Midbrain (tissue), 1 donor: ENCODE measurements at places on chromosomes 11 and 22.

GRCh38 chr22:32634421-32634981 is 159.9 kb downstream of the FBXO7 start:
- DNase-seq = no peak

DNA sequence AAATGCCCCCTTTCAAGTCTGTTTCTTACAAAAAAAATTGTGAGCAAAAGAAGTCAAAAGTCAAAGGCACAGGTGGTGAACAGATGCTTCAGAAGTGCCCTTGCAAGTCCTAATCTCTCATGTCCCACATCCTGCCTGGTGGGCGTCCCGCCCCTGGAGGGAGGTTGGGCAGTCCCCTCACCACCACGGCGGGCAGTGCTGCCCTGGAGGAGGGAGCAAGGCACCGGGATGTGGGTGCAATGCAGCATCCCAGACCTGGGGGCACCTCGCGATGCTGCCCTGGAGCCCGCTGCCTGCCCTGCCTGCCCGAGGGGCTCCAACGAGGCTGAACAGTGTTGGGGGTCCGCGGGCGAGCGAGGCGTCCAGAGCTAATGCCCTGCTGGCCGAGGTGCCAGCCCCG is 15.9 kb downstream of the MRGPRG start:
- no peak for DNase-seq

DNA sequence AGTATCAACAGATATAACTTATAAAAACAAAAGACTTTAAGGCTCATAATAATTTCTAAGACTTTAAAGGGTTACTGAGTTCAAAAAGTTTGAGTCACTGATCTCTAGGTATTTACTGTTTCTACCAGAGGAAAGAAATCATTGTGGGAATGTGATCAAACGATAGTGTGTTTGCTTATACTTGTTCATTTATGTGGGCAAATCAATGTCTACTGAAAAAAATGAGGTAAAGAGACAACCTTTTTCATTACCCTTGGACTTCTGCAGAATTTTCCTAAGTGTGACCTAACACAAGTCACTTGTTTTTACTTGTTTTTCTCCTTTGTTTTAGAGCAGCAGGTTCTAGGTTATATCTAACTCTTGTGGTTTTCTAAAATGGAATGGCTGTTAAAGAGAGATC is 65.4 kb downstream of the PRR5L start:
- no peak for DNase-seq

- no peak for DNase-seq
Observed at GRCh38 chr11:70579316-70579955, 181.1 kb downstream of the CTTN start.

DNA sequence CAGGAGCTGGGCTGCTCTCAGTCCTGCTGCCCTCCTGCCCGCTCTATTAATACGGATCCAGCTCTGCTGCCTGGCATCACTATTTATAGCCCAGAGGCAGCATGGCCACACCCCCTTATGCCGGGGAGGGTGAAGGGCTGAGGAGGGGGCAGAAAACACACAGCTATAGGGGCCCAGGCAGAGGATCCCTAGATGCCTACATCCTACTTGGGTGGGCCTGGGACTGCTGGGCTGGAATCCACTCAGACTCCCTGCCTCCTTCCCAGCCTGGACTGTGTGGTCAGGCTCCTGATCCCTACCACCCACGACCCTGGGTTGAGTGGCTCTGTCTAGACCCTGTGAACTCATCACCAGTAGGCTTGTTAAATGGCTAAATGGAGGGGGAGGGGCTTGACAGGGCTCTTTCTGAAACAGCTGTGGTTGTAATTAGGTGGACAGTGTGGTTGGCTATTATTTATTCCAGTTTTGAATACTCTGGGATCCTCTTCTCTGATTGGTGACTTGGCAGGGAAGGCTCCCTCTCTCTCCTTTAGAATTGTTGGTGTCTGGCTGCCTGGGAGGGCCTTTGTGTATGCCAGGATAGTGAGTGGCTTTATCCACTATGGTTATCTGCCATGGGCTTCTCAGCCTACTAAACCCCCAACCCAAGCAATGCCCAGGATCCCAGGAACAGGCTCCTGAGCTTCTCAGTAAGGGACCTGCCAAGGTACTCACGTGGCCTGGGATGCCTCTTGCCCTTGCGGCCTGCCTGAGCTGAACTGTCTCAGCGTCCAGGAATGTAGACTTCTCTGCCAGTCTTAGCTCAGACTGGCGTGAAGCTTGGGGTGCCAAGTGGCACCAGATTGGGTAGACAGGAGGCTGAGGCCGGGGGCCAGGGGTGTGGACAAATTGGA is 15.2 kb downstream of the PHLDB1 start:
- DNase-seq = peak; percentile 27

GRCh38 chr11:1024597-1025409 is 11.7 kb downstream of the MUC6 start:
- no peak for DNase-seq

DNA sequence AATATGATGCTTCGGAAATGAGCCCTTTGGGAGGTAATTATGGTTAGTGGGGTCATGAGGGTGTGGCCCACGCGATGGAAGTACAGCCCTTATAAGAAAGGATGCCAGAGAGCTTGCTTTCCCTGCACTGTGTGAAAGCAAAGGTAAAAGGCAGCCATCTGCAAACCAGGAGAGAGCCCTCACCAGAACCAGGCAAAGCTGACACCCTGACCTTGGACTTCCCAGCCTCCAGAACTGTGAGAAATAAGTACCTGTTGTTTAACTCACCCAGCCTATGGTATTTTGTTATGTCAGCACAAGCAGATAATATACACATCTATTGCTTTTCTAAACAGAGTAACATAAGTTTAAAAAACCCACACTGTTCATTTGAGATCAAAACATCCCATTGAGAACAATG is 50.7 kb downstream of the SYN3 start:
- DNase-seq = no peak

DNA sequence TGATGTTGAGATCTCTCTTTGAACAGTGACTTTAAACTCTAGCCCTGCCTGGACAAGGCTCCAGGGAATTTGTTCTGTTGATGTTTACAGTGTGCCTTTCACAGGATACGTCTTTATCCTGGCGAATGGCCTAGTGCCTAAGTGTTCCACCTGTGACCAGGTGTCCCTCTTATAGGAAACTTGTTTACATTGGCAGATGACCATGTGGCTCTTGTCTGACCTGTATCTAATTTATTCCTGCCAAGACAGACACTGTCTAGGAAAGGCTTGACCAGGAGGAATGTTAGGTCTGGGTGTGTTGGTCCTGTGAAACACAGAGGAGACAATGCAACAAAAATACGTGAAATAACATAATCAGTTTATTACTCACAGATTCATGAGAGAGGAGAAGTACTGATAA is 875.6 kb downstream of the METTL15 start:
- no peak for DNase-seq

DNA sequence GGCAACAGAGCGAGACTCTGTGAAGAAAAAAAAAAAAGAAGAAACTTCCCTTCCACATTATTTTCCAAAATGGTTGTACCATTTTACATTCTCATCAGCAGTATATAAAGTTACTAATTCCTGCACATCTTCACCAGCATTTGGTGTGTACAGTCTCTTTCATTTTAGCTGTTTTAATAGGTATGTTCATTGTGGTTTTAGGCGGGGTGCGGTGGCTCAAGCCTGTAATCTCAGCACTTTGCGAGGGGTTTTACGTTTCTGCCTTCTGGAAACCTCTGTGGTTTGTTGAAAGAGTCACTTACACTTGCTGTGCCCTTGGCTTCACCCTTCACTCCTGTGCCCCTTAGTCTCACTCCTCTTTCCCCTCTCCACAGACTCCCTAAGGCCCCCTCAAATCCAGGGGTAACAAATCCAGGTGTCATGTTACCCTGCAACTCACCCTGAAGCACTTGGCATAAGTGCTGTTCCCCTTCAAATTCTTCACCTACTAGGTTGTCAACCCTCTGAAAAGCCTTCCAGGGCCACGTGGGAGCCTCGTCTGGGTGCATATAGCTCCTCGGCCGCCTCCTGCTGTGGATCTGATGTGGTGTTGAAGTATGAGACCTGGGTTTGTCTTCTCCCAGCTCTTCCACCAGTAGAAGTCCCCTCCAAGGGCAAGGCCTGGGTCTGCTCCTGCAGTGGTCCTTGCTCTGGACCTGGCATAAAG is 20.8 kb downstream of the TOB2 start:
- no peak for DNase-seq

GRCh38 chr22:30832407-30832987 is 136.1 kb downstream of the MORC2 start:
- no peak for DNase-seq

- DNase-seq = no peak
Observed at GRCh38 chr11:92638678-92639077, 330.8 kb upstream of the MTNR1B start.

DNA sequence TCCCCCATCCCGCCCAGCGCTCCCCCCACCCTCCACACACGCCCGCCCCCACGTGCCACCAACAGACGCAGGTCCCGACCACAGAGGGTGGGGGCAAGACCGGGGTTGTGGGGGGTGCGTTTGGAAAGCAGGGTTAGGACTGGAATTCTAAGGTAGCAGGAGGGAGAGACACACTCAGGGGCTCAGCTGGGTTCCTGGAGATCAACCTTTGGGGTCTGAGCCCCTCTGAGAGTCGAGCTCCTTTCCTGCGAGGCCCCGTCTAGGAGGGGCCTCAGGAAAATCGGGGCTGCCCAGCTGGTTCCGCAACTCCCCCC is 429 bp downstream of the PGGHG start:
- DNase-seq = no peak

DNA sequence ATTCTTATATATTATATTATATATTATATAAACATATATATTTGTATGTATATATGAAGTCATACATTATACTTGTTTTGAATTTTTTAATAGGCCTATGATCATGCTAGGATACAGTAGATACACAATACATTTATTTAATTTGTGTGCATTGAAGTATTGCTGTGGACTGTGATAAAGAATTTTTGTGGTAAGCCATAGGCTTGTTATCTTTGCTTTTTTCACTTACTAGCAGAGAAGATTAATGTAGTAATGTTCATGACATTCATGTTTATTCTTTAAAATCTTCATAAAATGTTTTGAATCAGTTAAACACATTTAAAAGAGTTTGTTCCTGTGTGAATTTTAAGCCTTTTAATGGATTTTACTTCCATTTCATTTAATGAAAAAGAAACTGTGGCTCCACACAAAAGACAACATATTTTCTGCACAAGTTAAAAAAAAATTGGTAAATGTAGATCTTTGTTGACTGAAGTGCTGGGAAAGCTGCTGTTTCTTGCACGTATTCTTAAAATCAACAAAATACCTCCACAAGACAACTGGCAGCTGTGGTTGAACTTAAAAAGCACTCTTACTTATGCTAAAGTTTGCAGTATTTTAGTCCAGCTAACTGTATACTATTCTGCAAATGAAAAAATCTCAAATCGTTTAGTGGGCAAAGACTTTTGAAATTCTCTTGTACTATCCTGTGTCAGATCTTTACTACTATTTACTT is 156.2 kb downstream of the TMEM135 start:
- no peak for DNase-seq

- no peak for DNase-seq
Observed at GRCh38 chr11:18223591-18224387, 12.8 kb downstream of the SAA4 start.

DNA sequence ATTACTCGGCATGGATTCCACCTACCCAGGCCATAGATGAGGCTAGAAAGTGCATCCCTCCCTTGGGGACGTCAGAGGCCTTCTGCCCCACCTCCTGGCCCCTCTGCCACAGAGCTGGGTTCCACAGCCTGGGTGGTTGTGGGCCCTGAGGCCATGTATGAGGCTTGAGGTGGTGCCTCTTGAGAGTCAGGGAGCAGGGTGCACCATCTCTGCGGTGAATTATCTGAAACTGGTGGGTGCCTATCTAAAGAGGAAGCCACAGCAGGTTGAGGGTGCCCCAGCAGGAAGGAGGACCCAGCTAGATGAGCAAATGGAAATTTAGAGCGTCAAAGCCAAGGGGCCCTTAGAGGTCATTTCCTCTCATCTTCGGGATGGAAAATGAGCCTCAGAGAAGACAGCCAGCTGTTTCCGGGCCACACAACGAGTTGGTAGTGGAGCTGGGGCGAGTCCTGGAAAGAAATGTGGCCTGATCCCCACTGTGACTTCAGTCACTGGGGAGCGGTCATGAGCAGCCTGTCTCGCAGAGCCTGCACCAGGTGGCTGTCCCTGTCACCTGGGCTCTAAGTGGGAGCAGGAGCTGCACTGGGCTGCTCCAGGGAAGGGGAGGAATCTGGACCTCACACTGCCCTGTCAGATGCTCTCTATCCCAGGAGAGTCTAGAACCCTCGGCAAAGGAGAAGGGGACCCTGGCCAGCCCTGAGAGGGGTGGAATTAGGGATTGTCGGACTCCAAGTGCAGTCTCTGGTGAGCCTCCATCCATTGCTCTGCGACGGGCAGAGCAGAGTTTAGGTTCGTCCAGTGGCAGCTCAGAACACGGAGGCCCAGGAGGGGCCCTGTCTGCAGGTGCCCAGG is 7.3 kb downstream of the ADORA2A start:
- DNase-seq = no peak

- DNase-seq = peak; percentile 15
Observed at GRCh38 chr11:120034881-120035630, 102.9 kb downstream of the TRIM29 start.

DNA sequence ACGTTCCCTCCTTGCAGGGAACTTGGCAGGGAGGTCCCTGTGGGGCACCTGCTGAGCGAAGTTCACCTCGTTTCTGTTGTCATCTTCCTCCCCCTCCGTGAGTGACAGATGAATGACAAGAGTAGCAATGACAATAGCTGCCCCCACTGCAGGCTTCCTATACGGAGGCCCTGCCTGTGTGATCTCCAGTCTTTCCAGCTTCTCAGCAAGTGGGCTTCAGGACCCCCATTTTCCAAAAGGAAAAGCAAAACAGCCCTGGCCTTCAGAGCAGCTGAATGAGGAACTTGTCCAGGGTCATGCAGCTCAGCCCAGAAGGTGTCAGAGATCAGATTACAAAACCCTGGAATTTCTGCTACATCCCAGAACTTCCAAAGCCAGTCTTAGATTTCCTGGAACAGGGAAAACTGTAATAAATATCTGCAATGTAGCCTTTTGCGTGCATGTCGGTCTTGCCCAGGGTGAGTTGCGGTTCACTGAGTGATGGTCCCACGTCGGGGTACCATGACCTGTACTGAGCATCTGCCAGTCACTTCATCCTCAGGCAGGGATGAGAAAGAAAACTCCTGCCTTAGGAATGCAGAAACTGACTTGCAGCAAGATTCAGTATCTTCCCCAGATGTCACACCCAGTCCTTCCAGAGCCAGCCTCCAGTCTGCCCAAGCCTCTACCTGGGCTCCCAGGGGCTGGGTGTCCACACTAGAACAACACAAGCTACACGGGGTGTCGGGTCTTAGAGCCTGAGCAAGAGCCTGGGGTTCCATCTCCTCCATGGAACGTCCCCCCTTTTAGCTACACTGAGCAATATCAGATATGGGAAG is 1457.0 kb downstream of the BRD1 start:
- no peak for DNase-seq

GRCh38 chr11:112971827-112972226 is 10.6 kb downstream of the NCAM1 start:
- DNase-seq = no peak
